ENCODE measurements at places on chromosomes 12 and 14.

DNA sequence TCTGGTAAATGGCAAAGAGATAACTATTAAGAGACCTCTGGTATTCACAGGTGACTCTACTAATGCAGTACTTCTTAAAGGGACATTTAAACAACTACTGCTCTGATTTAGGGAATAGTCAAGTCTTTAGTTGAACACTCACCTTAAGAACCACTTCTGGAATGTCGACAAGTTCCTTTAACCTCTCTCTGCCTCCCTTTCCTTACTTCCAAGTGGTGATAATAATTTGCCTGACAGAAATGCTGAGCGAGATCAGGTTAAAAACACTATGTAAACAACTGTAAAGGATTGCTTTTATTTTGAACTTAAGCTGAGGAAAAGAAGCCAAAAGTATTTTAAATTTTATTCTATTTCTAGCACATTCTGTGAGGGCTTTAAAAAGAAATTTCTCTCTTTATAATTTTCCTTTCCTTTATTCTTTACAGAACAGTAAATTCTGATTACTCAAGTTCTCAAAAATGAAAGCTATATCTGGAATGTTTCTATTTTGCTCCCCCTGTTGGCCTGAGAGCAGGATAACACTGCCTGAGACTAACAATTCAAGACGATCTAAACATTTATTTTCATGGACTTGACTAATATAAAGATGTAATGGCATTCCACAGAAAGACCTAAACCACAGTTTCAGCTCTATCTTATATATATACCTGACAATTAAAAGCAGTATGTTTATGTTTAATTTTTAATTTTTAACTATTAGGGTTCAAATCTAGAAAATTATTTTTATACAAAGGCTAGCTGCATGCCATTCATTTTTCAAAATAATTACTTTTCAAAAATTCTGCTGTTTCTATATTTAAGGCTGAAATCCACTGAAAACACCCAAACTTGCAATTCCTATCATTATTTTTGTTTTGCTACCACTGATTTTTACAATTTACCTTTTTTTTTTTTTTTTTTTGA, 29.2 kb downstream of the ZCCHC8 start:
- DNase-seq, result peak; percentile 35

- DNase-seq, result no peak
Observed at GRCh38 chr12:80721326-80721725, 4.6 kb downstream of the MYF5 start.

- DNase-seq, result no peak
Observed at GRCh38 chr14:101441710-101442109, 119.6 kb upstream of the DIO3 start.

DNA sequence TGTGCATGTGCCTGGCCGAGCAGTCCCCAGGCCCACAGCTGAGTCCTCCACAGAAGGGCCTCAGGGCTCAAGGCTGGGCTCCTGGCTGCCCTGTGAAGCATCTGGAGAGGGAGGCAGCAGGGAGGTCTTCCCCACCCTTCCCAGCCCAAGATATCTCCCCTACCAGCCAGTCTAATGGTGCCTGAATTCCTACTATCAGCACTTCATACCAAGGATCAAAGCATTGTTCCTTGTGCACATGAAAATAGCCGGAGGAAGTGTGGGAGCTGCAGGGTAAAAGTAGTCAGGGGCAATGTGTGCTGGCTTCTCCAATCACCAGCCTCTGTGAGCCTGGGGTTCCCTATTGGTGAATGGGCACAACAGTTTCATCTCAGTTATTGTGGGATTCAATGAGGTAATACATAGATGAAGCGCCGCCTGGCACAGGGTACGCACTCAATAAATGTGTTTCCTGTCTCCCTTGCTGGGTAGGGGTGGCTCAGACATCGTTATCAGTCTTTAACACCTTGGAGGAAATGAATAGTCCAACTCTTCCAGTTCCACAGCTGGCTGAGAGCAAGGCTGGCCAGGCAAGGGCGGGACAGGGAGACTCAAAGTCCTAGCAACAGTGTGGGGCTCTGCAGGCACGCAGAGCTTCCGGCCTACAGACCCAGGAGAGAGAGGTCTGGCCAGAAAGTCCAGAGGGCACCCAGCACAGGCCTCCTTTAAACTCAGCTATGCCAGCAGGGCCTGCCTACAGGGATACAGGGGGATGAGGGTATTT, 39.1 kb upstream of the PNMA1 start:
- DNase-seq, result peak; percentile 86

DNA sequence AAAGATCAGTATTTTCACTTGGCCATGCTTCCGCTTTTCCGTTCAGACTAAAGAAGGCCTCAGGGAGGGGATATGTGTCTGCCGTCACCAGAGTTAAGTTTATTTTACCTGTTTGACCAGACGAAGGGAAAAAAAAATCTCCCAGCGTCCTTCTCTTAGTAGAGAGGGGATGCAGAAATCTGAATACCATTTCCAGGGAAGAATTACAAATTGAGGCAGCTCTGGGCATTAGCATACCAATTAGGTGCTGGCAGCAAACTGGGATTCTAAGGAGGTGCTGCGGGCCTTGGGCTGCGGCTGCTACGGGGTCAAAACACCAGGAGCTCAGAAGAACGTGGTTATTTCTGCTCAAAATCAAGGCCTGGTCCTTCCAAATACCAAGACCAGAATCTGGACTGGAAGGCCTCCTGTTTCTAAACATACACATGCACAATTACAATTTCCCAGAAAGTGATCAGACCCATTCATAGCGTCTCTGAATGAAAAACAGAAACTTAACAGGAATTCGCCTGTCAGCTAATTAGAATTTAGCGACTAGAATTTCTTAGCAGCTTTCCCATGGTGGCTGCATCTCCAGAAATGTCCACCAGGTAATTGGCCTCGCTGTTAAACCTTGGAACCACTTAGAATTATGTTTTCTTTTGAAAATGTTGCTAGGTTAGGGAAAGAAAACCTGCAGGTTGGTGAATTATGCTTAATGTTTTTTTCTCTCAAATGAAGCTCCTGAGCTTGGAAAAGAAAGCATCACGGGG, 617.0 kb downstream of the VRK1 start:
- DNase-seq, result peak; percentile 5

GRCh38 chr12:89574736-89575208, 48.9 kb upstream of the POC1B start:
- peak; percentile 71 for DNase-seq

GRCh38 chr12:131074221-131075083, 120.7 kb downstream of the ADGRD1 start:
- no peak for DNase-seq

GRCh38 chr12:13253966-13254760, 57.6 kb downstream of the EMP1 start:
- DNase-seq, result no peak

GRCh38 chr12:52204095-52204930, 12.5 kb upstream of the KRT80 start:
- no peak for DNase-seq

- peak; percentile 14 for DNase-seq
Observed at GRCh38 chr12:62834406-62834805, 100.5 kb downstream of the PPM1H start.

DNA sequence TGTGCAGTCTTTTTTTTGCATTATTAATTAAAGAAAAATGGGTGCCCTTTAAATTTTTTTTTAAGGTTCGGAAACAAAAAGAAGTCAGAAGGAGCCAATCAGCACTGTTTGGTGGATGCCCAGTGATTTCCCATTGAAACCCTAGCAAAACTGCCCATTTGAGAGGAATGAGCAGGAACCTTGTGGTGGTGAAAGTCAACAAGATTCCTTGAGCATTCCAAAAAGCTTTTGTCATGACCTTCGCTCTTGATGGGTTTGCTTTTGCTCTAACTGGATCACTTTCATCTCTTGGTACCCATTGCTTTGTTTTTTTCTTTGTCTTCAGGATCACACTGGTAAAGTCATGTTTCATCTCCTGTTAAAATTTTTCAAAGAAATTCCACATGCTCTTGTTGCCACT, 54.1 kb downstream of the ADIPOR2 start:
- DNase-seq, result no peak

- peak; percentile 37 for DNase-seq
Observed at GRCh38 chr12:16347391-16348298, at the start of gene MGST1. Gene MGST1 (plus strand): TSS chr12:16347645. CDS start chr12:16354253, 6,608 bp downstream.

GRCh38 chr14:24280797-24281460, 9.5 kb upstream of the RABGGTA start:
- no peak for DNase-seq

DNA sequence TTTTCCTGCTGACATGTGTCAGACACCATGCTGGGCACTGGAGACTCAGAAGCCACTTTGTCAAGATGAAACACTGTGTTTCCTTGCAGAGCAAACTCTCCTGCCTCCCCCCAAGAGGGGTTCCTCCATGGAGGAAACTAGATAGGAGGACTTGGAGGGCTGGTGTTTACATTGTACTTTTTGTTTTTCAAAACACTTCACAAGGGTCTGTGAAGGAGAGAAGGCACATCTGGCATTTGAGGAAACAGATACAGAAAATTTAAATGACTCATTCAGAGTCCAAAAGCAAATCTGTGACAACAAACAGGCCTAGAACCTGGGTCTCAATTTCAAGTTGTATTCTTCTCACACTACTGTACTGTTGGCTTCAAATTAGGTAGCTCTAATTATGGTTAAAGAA, 6.7 kb upstream of the CDKL1 start:
- DNase-seq, result peak; percentile 11

DNA sequence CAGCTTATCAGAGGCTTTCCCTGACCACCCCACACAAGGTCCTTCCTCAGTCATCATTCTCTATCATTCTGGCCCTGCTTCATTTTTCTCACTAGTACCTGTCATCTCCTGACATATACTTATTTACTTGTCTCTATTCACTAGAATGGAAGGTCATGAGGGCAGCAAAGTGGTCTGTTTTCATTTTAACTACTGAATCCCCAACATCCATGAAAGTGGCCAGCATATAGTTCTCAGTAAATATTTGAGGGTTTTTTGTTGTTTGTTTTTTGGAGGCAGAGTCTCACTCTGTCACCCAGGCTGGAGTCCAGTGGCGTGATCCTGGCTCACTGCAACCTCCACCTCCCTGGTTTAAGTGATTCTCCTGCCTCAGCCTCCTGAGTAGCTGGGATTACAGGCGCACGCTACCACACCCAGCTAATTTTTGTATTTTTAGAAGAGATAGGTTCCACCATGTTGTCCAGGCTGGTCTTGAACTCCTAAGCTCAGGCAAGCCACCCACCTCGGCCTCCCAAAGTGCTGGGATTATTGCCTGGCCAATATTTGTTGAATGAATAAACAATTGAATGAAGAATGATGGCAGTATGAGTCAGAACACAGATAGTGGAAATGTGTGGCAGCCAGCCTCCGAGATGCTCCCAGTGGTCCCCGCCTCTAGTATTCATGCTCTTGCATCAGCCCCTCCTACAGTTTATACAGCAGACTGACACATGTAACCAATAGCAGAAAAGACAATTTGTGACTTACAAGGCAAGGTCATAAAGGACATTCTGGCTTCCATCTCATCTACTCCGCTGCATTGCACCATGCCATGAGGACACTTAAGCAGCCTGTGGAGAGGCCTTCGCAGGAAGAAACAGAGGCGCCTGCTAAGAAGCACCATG, 7.0 kb upstream of the ANO6 start:
- DNase-seq, result no peak

DNA sequence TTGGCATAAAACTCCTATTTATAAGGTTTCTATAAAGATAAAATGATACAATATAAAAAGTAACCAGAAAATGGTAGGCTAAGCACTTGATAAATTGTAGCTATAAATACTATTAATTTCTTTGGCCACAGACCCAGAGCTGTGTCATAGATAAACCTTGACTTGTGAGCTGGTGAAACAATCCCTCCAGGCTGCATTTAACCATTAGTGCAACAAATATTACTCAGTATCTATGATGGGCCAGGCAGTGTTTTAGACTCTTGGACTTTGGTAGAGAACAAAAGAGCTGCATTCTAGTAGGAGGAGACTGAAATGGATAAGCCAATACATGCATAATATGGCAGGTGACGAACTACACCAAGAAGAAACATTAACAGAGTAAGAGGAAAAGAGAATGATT, 178.1 kb downstream of the BTG1 start:
- DNase-seq, result no peak

- DNase-seq, result no peak
Observed at GRCh38 chr14:71193663-71194062, 286.4 kb downstream of the PCNX1 start.

DNA sequence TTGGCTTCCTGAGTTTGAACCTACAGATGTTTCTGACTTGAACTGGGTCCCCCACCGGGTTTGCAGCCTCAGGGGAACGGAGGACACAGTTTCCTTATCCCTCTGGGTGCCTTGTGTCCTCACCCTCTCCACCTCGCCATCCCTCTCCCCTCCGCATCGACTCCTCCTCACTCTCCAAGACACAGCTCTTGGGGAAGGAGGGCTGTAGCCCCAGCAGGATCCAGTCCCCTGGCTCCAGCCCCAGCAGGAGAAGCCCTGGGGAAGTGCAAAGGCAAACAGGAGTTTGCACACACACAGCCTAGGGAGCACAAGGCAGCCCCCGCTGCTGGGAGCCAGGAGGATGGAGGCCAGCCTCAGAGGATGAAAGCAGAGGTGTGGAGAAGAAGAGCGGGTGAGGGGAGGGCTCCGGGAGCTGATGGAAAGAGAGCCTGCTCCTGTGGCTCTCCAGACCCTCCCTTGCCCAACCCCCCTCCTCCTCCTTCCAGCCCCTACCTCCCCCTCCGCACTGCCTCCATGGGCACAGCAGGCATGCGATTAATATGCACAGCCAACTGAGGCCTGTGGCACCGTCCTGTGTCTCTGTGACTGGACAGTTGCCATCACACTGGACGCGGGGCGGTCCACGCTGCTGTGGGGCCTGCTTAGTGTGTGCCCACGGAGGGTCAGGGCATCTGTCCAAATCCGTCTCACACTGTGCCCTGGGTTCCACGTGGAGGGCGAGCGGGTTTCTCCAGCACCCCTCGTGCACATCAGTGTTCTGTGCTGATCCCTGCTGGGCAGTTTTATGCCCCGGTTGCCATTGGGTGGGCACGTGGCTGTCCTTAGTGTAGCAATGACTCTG, 193.7 kb upstream of the DIO3 start:
- DNase-seq, result no peak

DNA sequence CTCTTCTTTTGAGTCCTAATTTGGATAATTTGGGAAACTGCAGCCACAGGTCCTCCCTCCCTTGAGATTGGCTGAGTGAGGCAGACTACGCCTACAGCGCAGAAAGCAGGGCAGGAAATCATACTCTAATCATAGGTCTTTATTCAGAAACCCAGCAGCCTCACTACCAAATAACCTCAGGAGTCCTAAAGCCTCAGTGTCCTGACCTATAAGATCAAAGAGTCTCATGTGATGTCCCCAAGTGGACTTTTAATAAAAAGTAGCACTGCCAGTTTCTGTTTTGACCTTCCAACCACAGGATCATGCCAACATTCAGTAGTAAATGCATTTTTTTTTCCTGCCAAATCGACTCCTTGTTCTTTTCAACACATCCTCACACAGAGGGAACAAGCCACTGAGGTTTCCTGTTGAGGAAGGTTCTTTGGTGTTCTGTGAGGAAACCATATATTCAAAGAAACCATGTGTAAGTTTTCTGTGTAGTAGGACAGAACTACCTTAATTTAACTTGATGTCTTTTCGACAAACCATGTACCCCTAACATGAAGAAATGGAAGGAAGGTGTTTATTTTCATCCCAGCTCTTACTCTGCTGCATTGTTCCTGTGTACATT, 72.2 kb downstream of the VCPKMT start:
- no peak for DNase-seq

GRCh38 chr12:14283489-14284144, 81.9 kb upstream of the ATF7IP start:
- no peak for DNase-seq

Data from K562 (cell line).